Fibroblast of lung (primary cell): ENCODE measurements at places on chromosomes 3 and 15. TPM values are rescaled to one million over a fixed set of nuclear protein-coding genes. Genes with fewer than 3 reads are reported as not detected.

The RNU5B-1 gene
- polyA plus RNA-seq = not detected in 2 replicates

The UCN2 gene
- 0.07 and 0.27 TPM in 2 replicates for polyA plus RNA-seq

The ATP13A5 gene
- polyA plus RNA-seq = not detected in 2 replicates

DNA sequence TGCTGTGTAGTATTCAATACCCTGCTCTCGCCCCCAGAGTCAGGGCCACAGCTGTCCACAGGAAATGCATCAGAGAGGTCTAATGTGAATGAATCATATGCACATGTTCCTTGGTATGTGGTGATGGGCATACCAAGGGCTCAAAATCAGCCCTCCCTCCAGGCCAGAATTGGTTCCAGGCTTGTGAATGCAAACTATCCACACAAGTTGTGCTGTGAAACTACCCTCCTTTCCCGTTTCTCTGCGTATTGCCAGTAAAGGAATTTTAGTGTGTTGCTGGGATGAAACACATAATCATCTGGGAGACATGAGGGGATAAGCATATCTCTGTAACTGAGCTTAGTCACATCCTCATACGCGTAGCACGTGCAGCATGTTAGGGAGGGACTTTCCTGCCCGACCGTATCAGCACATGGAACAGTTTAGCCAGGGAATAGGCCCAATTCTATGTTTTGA is 9.2 kb upstream of the MME start:
- peak; percentile 92 for DNase-seq
- no peaks in the 10 kb centered on the region for H3K36me3 ChIP-seq
- H3K4me1 ChIP-seq = peaks cover 9% of the 10 kb centered on the region
- H3K4me3 ChIP-seq = no peak overlapping the region
- H3K27me3 ChIP-seq = no peaks in the 10 kb centered on the region

DNA sequence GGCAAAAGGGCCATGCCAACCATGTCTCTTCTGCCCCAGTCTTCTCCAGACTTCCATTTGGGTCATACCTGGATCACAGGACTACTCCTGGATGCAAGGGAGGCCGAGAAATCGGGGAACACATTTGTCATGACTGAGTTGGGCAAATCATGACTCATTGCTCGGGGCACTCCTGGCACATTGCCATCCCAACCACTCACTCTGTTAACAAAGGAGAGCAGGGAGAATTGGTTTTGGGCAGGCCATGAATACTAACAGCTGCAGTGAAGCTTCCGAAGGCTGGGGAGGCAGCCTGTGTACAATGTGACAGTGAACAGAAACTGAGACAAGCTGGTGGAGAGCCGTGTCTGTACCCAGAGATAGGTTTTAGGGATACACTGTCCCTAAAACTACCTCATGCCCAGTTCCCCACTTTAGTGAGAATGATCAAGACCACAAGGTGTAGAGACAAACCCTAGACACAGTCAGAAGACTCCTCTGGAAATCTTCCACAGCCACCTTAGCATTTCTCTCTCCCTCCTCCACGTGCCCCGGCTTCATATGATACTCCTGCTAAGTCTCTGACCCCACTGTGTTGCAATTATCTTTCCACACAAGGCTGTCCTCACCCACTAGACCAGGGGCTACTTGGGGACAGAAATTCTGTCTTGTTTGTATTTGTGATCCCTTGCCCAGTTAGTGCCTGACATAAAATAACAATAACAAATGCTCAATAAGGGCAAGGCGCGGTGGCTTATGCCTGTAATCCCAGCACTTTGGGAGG is 10.5 kb upstream of the BUB1B start:
- H3K36me3 ChIP-seq = no peaks in the 10 kb centered on the region
- H3K4me3 ChIP-seq = no peak overlapping the region
- peak; percentile 59 for DNase-seq
- H3K4me1 ChIP-seq = no peaks in the 10 kb centered on the region
- no peak overlapping the region for H3K27ac ChIP-seq

DNA sequence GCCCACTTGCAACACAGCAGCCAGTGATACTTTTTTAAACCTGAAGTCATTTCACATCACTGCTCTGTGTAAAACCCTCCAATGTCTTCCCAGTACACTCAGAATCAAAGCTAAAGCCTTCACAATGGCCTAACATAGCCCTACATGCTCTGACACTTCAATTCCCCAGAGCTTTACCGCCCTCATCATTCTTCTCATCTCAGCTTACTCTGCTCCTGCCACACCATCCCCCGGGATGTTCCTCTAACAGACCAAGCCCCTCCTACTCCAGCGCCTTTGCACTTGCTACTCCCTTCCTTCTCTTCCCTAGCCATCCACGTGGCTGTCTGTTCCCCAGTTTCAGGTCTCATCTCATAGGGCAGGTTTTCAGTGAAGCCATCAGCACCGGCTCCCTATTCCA is 194.0 kb downstream of the SSR3 start:
- no peak overlapping the region for H3K4me3 ChIP-seq
- DNase-seq = no peak
- no peaks in the 10 kb centered on the region for H3K27me3 ChIP-seq
- no peak overlapping the region for H3K27ac ChIP-seq

DNA sequence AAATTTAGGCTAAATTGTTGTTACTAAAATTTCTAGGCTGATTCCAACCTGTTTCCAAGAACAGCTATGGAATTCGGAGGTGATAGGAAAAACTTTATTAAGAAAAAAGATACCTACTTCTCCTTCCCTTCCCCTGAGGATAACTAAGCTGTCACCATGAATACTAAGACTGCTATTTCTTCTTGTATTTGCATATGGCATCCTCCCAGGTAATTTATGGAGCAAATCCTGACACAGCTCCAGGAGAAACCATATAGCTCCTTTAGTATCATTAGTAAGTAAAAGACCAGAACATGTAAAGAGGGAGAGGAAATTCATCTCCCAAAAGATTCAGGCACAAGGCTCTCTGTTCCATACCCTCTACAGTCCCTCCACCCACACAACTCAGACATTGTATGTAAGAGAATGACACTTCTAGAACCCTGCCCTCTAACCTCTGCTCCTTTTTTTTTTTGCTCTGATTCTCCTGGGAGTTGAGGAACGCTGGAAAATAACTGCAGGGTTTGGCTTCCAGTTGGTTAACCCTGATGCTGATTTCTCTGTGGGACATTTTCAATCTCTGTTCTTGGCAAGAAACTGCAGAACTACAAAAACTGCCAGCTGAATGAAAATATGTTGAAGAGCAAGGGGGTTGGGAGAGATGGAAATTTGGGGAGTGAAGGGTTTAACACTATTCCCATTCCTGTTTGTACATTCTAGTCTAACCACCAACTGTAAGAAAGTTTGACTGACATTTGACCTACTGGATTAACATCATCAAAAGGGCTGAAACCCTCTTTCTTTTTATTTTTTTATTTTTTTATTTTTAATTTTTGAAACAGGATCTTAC is 14.2 kb upstream of the MAGI1 start:
- H3K36me3 ChIP-seq = no peaks in the 10 kb centered on the region
- H3K27me3 ChIP-seq = no peaks in the 10 kb centered on the region
- no peak for DNase-seq
- no peak overlapping the region for H3K4me3 ChIP-seq
- H3K4me1 ChIP-seq = peaks cover 11% of the 10 kb centered on the region

- DNase-seq = peak; percentile 75
- H3K4me1 ChIP-seq = no peaks in the 10 kb centered on the region
- no peak overlapping the region for H3K4me3 ChIP-seq
- H3K36me3 ChIP-seq = no peaks in the 10 kb centered on the region
Observed at GRCh38 chr3:149898771-149899170, 71.9 kb downstream of the PFN2 start.

DNA sequence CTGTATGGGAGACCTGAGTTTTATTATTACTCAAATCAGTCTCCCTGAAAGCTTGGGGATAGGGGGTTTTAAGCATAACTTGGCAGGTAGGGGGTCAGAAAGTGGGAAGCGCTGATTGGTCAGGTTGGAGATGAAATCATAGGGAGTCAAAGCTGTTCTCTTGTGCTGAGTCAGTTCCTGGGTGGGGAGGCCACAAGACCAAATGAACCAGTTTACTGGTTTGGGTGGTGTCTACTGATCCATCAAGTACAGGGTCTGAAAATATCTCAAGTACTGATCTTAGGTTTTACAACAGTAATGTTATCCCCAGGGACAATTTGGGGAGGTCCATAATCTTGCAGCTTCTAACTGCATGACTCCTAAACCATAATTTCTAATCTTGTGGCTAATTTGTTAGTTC is 17.8 kb upstream of the IQCF6 start:
- H3K4me3 ChIP-seq = no peak overlapping the region
- H3K4me1 ChIP-seq = no peaks in the 10 kb centered on the region
- no peaks in the 10 kb centered on the region for H3K27me3 ChIP-seq
- H3K36me3 ChIP-seq = no peaks in the 10 kb centered on the region

DNA sequence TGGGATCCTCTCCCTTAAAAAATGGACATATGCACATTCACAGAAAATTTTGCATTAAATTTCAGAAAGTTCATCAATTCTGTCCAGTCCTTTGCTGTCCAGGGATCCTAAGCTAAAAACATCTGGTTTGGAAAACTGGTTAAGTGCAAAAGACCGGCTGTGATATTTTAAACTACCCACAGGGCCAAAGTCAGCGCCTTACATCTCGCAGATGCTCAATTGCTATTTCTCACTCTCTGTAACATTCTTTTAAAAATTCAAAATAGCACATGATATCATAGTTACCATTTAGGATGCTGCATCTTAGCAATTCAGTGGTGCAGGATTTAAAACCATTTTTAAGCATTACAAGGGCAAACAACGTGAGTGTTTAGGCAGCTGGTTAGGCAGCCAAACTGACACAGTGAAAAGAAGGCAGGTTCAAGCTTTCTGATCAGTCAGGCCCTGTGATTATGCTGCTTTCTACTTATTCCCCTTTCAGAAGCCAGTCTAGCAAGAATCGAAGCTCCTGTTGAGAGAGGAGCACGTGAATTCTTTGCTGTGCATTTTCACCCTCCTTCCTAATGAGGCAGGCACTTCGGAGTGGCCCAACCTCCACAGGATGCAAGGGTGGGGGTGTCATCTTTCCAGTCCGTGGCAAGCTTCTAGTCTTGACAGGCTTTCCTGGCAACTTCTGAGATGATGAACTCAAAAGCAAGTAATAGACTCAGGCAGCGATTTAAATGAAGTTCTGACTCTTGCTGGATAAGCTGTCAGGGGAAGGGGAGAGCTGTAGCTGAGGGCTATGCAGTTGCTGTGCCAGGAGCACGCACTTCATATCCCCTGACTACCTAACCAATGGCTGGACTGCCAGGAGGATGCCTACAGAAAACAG is 8.8 kb downstream of the PRICKLE2 start:
- no peaks in the 10 kb centered on the region for H3K27me3 ChIP-seq
- peak overlapping the region; percentile 35 for H3K27ac ChIP-seq
- peaks cover 41% of the 10 kb centered on the region for H3K4me1 ChIP-seq
- H3K4me3 ChIP-seq = no peak overlapping the region

GRCh38 chr15:95795386-95795785 is 535.1 kb upstream of the NR2F2 start:
- peaks cover 9% of the 10 kb centered on the region for H3K4me1 ChIP-seq
- DNase-seq = no peak
- H3K27ac ChIP-seq = no peak overlapping the region

DNA sequence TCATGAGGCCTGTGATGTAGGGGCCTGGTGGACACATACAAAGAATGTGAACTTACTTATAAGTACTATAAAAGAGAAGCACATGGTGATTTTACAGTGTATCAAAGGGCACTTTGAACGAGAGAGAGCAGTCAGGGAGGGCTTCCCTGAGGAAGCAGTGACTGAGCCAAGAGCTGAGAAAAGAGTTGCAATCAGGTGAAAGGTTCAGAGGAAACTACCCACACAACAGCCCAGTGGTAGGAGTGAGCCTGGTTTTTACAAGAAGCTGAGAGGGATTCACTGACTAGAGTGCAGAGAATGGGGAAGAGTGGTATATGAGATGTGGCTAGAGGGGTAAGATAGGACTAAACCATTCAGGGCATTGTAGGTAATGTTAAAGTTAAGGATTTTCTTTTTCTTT is 57.1 kb downstream of the CALML4 start:
- H3K4me3 ChIP-seq = no peak overlapping the region
- no peak for DNase-seq

GRCh38 chr3:156465194-156465593 is 89.7 kb downstream of the SSR3 start:
- H3K36me3 ChIP-seq = no peaks in the 10 kb centered on the region
- no peak overlapping the region for H3K4me3 ChIP-seq
- H3K27ac ChIP-seq = no peak overlapping the region
- DNase-seq = peak; percentile 27

DNA sequence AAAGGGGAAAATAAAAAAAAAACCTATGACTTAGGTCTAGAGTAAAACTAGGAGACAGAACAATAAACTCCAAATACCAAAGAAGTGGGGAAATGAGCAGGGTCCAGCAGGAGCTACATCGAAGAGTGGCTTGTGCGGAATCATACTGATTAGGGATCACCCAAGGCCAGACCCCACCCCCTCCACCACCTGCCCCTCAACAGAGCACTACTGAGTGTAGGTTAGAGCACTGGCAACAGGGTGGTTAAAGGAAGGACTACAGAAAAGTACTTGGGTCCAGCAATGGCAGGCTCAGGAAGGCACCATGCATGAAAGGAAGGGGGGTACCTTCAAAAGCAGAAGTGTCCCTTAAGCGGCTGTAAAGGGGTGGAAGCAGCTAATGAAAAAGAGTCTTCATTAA is 96.2 kb downstream of the UBE3A start:
- H3K36me3 ChIP-seq = no peaks in the 10 kb centered on the region
- no peak overlapping the region for H3K4me3 ChIP-seq
- H3K27me3 ChIP-seq = no peaks in the 10 kb centered on the region

GRCh38 chr15:67882487-67883233 is 42.8 kb upstream of the RNU6-1 start:
- no peak overlapping the region for H3K4me3 ChIP-seq
- peaks cover 3% of the 10 kb centered on the region for H3K4me1 ChIP-seq
- no peaks in the 10 kb centered on the region for H3K36me3 ChIP-seq
- no peak overlapping the region for H3K27ac ChIP-seq

DNA sequence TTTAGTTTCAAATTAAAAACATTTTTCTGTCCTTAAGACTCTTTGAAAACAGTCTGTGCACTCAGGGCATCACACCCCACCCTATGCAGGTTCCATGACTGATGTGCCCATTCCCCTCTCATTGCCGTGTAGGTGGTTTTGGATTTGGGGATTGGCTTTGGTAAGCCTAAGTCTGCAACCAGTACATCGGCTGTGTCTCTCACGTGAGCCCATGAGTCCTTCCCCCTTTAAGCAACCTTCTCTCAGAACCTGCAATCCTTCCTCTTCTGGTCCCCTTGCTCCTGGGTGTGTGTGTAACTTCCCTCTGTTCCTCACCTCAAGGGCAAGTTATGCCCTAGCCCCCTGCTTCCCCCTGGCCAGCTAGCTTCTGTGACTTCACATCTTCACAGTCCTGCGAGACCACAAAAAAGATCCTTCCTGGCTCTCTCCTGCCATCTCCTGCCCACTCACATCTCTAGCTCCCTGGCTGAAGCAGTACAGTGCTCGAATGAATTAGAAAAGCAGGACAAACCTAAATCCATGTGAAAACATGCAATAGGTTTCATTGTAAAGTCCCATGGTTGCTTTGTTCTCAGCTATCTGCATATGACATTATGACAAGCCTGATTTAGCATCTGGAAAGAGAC is 126.7 kb downstream of the UACA start:
- H3K27ac ChIP-seq = no peak overlapping the region
- H3K36me3 ChIP-seq = peaks cover 11% of the 10 kb centered on the region
- H3K27me3 ChIP-seq = no peaks in the 10 kb centered on the region
- no peak overlapping the region for H3K4me3 ChIP-seq
- peak; percentile 28 for DNase-seq

- peaks cover 3% of the 10 kb centered on the region for H3K27me3 ChIP-seq
- H3K36me3 ChIP-seq = no peaks in the 10 kb centered on the region
- no peak overlapping the region for H3K4me3 ChIP-seq
- peak; percentile 61 for DNase-seq
Observed at GRCh38 chr15:74322558-74323180, 44.8 kb downstream of the CYP11A1 start.
